ENCODE measurements at places on chromosomes 7 and 10.

GRCh38 chr10:132528064-132528691 lies 9.4 kb upstream of the INPP5A start:
- DNase-seq: peak; percentile 77

GRCh38 chr10:59960751-59961150 lies 54.4 kb upstream of the CCDC6 start:
- no peak for DNase-seq

GRCh38 chr7:33792041-33792440 lies 113.3 kb upstream of the BMPER start:
- DNase-seq: no peak

DNA sequence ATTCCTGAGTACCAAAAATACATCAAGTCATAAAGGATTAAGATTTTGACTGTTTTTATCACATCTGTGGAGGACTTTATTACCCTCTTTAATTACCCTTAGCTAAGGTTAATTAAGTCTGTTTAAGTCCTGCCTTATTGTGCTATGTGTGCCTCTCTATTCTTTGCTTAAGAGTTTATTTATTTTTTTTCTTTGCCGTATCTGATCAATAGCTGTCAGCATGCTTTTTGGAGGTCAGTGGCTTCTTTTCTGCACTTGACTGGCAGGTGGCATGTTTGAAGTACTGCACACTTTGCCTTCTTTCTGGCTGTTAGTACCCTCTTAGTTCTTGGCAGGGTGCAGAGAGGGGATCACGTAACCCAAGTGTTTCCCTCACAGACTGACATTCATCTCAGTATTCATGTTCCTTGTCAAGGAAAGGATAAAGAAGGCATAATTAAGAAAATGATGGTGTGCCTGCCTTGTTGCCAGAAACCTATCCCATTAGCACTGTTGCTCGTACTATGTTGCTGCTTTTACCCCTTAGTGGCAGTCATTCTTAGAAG lies 225.8 kb downstream of the EXOC4 start:
- no peak for DNase-seq

- DNase-seq: peak; percentile 25
These were observed 28.5 kb downstream of the MKLN1 start for GRCh38 chr7:131355917-131356777.

All from muscle of back (tissue), 13 donors.